ENCODE measurements at places on chromosomes 11 and 22. TPM values are rescaled to one million over a fixed set of nuclear protein-coding genes. Genes with fewer than 3 reads are reported as not detected.

Gene LDHA
- polyA plus RNA-seq, result 582 TPM

Gene OR8D4
- not detected for polyA plus RNA-seq

Gene ALKBH8
- polyA plus RNA-seq, result 2.6 TPM

Gene PATE4
- not detected for polyA plus RNA-seq

Gene MYO18B
- polyA plus RNA-seq, result 0.34 TPM

Gene NXPE2
- not detected for polyA plus RNA-seq

Gene A4GALT
- 5.3 TPM for polyA plus RNA-seq

Gene PDE2A
- polyA plus RNA-seq, result 84.8 TPM

Gene SAA4
- 9.1 TPM for polyA plus RNA-seq

Gene RFPL3
- polyA plus RNA-seq, result not detected

Gene TTLL1
- 2.9 TPM for polyA plus RNA-seq

Gene WT1
- polyA plus RNA-seq, result 14.5 TPM

Gene KRTAP5-2
- not detected for polyA plus RNA-seq

Gene NEFH
- polyA plus RNA-seq, result 0.36 TPM

Gene IRAG1
- polyA plus RNA-seq, result 8.5 TPM

Gene RAB38
- 1.5 TPM for polyA plus RNA-seq

Gene SAA2
- 158 TPM for polyA plus RNA-seq

Gene SCT
- polyA plus RNA-seq, result not detected

Gene MS4A4A
- polyA plus RNA-seq, result 37.0 TPM

Gene FERMT3
- polyA plus RNA-seq, result 39.9 TPM

Gene PDE3B
- polyA plus RNA-seq, result 49.7 TPM

Gene JAM3
- 10.5 TPM for polyA plus RNA-seq

Gene C11orf97
- not detected for polyA plus RNA-seq

Gene MYBPC3
- polyA plus RNA-seq, result 0.07 TPM

Gene UCP2
- 72.2 TPM for polyA plus RNA-seq

Gene NAALAD2
- 4.0 TPM for polyA plus RNA-seq

Gene PRSS23
- polyA plus RNA-seq, result 29.1 TPM

Gene TSPAN32
- 1.7 TPM for polyA plus RNA-seq

Gene FAM227A
- 0.04 TPM for polyA plus RNA-seq

Gene OR8G1
- polyA plus RNA-seq, result not detected

Gene CBY1
- 69.5 TPM for polyA plus RNA-seq

Gene OR6A2
- polyA plus RNA-seq, result not detected

Gene MUC15
- polyA plus RNA-seq, result 2.0 TPM

Gene OR2AG2
- not detected for polyA plus RNA-seq

Measured in adipose tissue (tissue), 3 donors.